Hair follicle dermal papilla cell (primary cell): ENCODE measurements at places on chromosomes 3 and 15. TPM values are rescaled to one million over a fixed set of nuclear protein-coding genes. Genes with fewer than 3 reads are reported as not detected.

The BFSP2 gene
- total RNA-seq: not detected in 2 replicates

The C3orf33 gene
- total RNA-seq: 2.4 TPM in 2 replicates

The FEZF2 gene
- total RNA-seq: not detected in 2 replicates

The FETUB gene
- not detected in 2 replicates for total RNA-seq

The LRTM1 gene
- total RNA-seq: 0.49 TPM in 1 of 2 replicates, not detected in the other

The FAM174B gene
- total RNA-seq: 0.61 and 5.2 TPM in 2 replicates

The RGMA gene
- 5.8 and 7.5 TPM in 2 replicates for total RNA-seq

The CASR gene
- not detected in 2 replicates for total RNA-seq
